ENCODE measurements at places on chromosomes 7 and 10.

DNA sequence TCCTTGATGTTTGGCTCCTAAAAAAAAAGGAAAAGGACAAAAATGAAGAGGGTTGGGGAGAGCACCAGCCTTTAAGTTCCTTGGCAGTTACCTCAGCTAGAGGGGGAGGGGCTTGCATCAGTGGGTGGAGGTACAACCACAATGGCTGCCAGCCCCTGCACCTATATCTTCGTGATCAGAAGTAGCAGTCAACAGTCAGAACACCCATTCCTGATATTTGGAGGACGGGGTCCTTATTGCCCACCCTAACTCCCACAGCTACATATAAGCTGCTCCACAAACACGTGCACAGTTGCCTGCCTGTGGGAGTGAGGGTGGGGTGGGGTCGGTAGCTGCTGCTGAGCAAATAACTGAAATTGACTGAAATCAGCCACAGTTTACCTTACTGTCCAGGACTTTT lies 26.2 kb downstream of the C1GALT1 start:
- no peak for DNase-seq

- no peak for DNase-seq
These were observed 896 bp upstream of the MYL7 start for GRCh38 chr7:44142028-44142427.

GRCh38 chr7:24769014-24769830 lies 12.0 kb upstream of the GSDME start:
- no peak for DNase-seq

DNA sequence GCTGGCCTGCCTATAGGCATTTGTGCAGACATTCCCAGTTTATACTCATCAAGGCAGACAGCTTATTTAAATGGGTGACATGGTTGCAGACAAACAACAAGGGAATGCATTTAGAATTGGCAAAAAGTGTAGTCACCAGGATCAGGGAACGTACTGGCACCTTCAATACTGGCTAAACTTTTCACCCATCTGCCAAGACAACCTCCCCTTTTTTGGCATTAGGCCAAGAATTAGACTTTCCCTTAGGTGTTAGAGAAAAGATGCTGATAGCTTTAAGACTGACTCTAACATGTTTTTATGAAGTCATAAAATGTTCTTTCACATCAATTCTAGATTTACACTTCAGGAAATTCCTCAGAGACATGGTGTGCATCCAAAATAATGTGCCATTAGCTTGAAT lies 365.9 kb downstream of the PHTF2 start:
- no peak for DNase-seq

DNA sequence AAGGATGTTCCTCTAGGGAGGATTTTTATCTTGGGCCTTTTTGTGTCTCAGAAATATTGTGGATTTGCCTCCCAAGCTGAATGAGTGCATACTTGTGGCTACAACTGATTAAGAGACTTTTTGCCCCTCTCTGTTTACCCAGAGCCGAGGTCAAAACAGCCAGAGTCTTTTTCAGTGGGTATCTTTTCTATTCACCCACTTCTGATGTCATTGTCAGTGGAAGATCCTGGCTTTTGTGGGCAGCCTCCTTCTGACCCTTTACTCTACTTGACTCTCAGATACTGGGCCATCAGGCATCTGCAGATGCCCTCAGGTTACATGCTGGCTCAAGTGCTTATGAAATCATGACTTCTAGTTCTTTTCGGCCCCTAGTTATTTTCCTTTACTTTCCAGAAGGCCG lies 19.6 kb upstream of the PIP4K2A start:
- DNase-seq = no peak

GRCh38 chr10:113980408-113981087 lies 63.1 kb upstream of the ADRB1 start:
- DNase-seq = no peak

- DNase-seq = no peak
These were observed 290.9 kb downstream of the CAMK1D start for GRCh38 chr10:12639996-12640944.

DNA sequence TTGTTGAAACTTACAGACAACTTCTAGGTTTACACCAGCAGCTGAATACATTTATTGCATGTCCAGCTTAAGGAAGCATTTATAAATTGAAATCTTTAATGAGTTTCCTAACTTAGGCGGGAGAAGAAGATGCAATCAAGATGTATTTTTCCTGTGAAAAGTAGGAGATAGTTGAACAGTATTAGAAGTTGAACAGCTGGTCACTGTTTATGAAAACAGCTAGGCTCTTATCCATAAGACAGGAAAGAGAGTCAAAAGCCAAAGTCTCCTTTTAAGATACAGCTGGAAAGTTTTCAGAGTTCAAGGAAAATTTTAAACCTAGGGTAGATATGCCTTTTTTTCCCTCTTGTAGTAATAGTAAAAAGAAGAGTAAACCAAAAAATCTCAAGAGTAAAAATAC lies 236.1 kb upstream of the FERD3L start:
- DNase-seq = no peak

DNA sequence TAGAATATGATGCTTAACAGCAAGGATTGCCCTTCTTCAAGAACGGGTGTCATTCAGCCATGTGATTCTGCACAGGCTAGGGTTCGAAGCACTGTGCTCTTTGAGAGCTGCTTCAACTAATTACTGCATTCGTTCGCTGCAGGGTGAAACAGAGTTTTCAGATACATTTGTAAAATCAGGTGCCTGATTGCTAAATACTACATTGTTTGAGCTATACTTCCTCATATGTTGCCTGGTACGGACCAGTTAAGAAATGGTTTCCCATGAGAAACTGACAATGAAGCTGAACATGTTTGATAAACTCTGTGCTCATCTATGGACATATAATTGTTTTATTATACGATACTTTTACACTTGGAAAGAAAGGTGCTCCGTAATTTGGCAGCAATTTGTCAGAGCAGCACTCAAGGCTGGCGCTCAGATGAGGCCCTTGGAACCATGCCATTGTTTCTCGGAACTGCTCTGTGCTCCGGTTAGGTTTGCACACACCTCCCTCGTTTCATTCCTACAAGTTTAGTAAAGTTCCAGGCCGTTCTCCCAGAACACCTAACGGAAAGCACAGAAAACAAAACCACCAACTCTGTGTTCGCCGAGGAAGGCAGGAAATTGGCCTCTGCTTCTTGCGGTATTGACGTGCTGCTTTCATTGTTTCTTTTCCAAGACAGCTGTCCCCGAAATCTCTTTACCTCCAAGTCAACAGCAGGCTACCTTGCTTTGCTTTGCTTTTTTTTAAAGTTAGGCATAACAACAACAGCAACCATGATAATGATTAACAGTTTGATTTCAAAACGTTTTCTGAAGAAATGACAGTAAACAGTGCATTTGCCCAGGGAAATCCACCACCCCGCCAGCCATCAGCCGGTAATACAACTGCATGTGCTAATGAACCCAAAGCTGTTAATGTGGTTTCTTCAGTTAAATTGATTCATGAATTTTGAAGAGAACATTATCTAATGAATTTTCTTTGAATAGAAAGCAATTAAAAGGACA lies 206.9 kb downstream of the EBF3 start:
- DNase-seq = no peak

- no peak for DNase-seq
These were observed 14.7 kb downstream of the MMS19 start for GRCh38 chr10:97483506-97483905.

- DNase-seq = no peak
These were observed 593 bp upstream of the ADRA2A start for GRCh38 chr10:111076191-111076681.

GRCh38 chr7:25844102-25844870 lies 307.7 kb upstream of the NFE2L3 start:
- DNase-seq = no peak

DNA sequence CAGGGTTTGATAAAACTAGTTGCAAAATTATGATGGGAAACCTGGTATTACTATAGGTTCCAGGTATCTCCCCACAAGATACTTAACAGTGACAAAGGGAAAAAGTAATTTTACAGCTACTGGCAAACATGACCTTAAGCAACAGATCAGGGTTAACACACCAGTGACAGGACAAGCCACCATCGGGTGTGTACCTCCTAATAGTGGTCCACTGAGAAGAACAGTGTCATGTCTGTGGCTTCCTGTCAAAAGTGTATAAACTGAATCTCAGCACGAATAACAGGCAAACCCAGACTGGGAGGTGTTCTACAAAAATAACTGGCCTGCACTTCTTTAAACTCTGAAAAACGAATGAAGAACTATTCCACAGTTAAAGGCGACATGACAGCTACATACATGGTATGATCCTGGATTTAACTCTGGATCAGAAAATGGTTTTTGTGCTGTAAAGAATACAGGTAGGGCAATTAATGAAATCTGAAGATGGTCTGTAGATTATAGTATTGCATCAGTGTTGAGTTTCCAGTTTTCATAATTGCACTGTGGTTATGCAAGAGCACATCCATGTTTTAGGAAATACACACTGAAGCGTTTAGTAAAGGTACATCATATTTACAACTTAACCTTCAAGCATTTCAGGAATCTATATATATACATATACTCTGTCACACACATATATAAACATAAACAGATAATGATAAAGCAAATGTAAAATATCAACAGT lies 32.0 kb upstream of the ARMS2 start:
- DNase-seq = no peak

DNA sequence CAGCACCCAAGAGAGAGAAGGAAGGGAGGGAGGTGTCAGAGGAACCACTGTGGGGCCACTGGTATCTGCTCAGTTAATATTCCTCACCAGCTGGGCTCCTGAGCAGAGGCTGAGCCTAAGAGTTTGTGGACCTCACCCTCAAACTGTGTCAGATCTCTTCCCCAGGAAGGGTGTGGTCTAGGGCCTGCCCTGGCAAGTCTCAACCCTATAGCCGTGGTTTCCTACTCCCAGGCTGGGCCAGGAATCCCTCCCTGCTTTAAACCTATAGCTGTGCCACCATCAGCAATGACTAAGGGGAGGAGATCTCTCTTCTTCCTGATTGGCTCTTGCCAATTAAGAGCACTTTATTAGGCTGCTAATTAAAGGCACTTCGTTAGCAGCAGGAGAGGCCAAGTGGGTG lies 29.9 kb downstream of the POLL start:
- no peak for DNase-seq

GRCh38 chr7:117592011-117592635 lies 112.3 kb downstream of the CFTR start:
- DNase-seq = no peak

DNA sequence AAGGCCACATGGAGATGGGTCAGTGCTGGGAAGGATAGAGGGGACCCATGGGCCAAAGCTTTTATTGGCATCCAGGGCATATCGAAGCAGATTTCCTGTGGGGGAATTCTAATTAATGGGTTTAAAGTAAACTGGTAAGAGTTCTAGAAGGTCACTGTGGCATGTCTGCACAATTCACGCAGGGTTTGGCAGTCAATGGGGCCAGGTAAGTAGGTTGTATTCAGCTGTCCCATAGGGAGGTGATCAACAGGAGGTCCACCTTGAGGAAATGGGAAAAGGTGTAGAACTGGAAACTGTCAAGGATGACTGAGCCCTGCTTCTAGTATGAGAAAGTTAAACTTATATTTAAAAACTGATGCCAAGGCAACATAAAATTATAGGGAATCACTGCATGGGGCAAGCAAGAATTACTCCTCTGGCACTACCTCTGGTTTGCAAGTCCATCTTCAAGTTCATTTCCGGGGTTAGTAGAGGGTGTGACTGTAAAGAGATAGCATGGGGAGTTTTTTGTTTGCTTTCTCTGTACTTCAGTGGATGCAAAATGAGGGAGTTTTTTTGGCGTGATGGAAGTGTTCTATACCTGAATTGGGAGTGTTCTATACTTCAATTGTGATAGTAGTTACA lies 22.5 kb downstream of the TBC1D12 start:
- no peak for DNase-seq

GRCh38 chr7:39248692-39249090 lies 271.0 kb downstream of the POU6F2 start:
- no peak for DNase-seq

DNA sequence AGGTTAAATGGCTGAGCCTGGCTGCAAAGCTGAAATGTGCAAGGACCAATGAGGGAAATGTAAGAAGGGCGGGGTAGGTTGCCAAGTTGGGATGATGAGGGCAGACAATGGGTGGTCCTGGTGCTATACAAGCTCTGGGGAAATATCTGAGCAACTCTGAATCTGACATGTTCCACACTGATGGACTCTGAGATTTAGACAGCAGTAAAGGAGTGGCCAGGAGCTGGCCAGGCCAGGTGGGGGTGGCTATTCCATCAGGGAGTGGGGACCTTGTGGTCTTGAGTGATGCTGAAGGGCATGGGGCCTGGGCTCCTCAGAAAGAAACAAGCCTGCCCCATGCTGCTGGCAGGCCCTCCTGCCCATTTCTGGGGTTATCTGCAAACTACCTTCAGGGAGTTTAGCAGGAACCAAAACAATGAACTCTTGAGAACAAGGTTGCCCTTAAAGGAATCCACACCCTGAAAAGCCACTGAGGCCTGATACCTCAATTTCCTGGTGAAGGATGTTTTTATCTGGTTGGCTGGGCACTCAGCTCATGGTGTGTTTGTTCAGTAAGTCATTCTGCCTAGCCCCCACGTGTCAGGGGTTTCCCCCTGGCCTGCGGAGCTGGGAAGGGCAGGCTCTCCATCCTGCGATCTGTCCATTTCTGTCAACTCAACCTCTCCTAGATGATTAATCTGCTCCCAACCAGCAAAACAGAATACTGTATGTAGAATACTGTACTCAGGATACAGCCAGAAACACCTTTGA lies 143.3 kb upstream of the TNS3 start:
- no peak for DNase-seq

DNA sequence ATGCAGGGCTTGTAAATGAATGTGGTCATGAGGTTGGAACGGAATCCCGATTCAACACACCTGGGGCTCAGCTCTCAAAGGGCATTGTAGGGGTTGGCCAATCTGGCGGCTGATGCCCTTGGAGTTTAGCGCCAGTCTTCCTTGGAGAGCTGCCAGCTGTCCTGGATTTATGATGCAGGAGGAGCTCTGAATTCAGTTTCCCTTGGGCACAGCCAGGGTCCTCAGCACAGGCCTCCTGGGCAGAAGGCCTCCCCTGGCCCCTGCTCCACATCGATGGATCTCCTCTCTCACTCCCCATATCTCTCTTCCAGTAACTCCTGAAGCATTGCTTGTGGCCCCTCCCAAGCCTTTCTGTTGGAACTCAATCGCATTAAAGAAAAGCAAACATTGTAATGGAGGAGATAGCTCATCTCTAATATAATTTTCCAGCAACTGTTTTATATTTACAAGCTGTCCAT lies 985 bp upstream of the CYTH3 start:
- DNase-seq = no peak

GRCh38 chr7:52018680-52019054 lies 702.1 kb upstream of the COBL start:
- no peak for DNase-seq

DNA sequence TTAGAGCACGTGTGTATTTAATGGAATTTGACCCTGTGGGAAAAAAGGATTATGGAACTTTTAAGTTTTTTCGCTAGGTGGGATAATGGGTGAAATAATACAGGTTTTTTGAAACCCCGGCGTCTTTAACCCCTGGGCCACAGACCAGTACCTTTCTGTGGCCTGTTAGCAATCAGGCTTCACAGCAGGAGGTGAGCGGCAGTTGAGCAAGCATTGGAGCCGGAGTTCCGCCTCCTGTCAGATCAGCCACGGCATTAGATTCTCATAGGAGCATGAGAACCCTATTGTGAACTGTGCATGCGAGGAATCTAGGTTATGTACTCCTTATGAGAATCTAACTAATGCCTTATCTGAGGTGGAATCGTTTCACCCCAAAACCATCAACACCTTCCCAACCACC lies 28.6 kb downstream of the WAC start:
- no peak for DNase-seq

GRCh38 chr10:17109475-17110207 lies 20.0 kb downstream of the CUBN start:
- DNase-seq = no peak
